ENCODE measurements at places on chromosomes 2 and 18. TPM values are rescaled to one million over a fixed set of nuclear protein-coding genes. Genes with fewer than 3 reads are reported as not detected.

- peak; percentile 14 for DNase-seq
These were observed 79.2 kb downstream of the LONRF2 start for GRCh38 chr2:100242891-100243619.

DNA sequence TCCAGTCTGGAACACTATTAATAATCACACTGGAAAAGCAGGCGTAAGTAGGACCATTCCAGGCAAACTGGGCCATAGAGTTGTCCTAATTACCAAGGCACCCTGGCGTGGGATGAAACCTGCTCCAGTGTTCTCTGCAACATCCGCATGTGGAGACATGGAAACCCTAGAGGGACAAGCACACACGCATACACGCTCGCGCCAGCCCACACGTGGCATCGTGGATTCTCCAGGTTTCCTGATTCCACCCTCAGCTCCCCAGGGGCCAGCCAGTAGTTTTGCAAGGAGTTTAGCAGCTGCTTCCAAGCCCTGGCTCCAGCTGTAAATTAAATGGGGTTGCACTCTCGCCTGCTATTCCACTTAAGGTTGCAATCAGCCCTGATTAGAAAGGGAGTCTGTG is 127.7 kb downstream of the DYSF start:
- no peak for DNase-seq

- peak; percentile 41 for DNase-seq
These were observed 11.0 kb downstream of the ERFE start for GRCh38 chr2:238169708-238170251.

- DNase-seq: no peak
These were observed 40.6 kb downstream of the GREB1 start for GRCh38 chr2:11574176-11575046.

The CACNB4 gene
- total RNA-seq: 0.82 TPM
